GM20000 (cell line): ENCODE measurements at places on chromosomes 3 and 15.

- DNase-seq: no peak
These were observed 9.7 kb downstream of the CCDC12 start for GRCh38 chr3:46966811-46967210.

- DNase-seq: no peak
These were observed 255.3 kb downstream of the FEZF2 start for GRCh38 chr3:62117903-62118548.

- DNase-seq: no peak
These were observed 82.6 kb upstream of the RAP2B start for GRCh38 chr3:153079386-153079785.

DNA sequence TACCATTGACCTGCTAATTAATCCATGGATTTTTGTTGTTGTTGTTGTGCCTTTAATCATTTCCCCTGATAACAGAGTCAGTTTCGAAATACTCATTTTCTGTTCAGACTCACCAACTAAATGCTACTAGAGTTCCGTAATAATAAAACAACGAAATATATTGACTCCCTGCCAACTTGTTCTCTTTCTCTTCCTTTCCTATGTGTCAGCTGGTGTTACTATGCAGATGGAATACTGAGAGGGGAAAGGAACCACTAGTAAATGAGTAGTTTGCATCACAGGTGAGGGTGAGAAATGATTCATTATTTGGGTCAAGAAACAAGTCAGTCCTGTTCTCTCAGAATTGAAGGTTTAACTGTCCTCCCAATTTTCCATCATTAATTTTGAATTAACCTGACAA is 1027.3 kb downstream of the TUSC7 start:
- DNase-seq: no peak

GRCh38 chr15:98530570-98530969 is 117.8 kb upstream of the IGF1R start:
- DNase-seq: no peak

GRCh38 chr3:59867185-59868002 is 817.6 kb upstream of the CFAP20DC start:
- no peak for DNase-seq

GRCh38 chr15:77457905-77458265 is 37.2 kb downstream of the HMG20A start:
- no peak for DNase-seq

DNA sequence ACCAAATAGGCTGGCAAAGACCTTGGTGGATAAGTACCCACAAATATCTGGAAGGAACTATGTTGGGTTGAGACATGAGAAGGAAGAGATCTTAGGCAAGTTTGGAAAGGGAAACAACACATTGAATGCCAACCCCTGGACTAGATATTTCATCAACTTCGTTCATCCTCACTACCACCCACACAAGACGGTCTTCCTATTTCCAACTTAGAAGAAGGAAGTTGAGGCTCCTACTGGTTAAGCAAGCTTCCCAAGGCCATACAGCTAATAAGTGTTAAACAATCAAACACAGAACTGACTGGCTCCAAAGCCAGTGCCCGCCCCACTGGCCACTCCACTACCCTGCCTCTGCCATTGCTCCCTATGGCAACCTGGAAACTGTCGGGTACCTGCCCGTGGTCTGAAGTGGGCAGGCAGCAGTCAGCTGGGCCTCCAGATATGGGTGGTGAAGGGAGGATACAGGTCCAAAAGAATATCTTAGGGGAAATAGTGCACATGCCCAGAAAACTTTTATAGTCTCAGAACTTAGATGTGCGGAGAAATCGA is 94.9 kb downstream of the LIPC start:
- no peak for DNase-seq

- peak; percentile 78 for DNase-seq
These were observed 16.1 kb downstream of the SH2D7 start for GRCh38 chr15:78108300-78109084.

DNA sequence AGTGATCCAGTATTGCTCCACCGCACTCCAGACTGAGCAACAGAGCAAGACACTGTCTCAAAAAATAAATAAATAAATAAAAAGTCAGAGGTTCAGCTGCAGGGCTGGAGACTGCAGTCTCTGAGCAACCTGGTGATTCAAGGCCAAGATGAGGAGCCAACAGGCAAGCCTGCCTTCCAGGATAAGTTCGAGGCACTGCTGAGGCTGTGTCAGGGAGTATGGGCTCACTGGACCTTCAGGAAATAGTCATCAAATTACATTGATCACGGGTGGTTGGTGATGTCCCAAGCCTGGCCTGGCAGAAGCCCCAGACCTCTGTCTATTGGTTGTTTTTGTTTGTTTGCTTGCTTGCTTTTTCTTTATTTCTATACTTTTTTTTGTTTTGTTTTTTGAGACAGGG is 41.5 kb downstream of the IDH2 start:
- DNase-seq: no peak

- DNase-seq: no peak
These were observed 56.5 kb downstream of the OTOL1 start for GRCh38 chr3:161552984-161553560.
